ENCODE measurements at places on chromosomes 7 and 10.

- DNase-seq, result peak; percentile 33
Observed at GRCh38 chr10:132446661-132447445, 49.9 kb downstream of the PWWP2B start.

- DNase-seq, result peak; percentile 99
Observed at GRCh38 chr10:15787426-15787825, 67.7 kb upstream of the ITGA8 start.

DNA sequence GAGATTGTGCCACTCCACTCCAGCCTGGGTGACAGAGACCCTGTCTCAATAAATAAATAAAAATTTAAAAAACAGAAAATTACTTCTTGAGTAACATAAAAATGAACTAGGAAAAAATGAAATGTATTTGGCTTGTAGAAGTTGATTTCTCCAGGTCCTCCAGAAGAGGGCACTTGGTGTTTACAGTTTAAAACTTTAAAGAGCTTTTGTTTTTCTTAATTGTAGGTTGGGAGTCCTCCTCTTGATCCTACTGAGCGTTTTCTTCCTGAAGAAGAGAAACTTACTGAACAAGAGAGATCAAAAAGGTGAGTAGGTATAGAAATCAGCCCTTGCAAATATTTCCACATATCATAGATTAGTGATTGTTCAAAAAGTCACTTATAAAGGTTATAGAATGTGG, 16.2 kb downstream of the KIFBP start:
- peak; percentile 50 for DNase-seq

DNA sequence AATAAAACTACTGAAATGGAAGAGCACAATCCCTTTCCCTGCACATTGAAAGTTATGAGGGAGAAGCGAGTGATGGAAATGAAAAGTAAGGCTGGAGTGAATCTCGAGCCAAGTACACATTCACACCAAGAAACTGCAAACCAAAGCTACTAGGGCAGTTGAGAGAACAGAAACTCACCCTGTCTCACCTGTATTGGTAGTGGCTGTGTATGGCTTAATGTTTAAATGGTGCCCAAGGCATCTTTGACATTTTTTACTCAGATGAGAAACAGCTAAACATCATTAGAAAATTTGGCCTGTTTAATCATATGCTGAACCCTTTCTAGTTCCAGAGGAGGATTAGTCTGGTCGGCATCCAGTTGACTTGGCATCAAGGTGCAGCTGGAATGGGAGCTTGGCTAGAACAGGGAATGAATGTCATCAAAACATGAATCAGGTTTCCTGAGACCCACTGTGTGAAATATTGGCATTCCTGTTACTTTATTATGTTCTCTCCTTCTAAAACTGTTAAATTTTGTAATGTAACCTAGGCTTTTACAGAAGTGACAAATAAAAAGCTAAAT, 840.8 kb downstream of the GRM8 start:
- peak; percentile 48 for DNase-seq

DNA sequence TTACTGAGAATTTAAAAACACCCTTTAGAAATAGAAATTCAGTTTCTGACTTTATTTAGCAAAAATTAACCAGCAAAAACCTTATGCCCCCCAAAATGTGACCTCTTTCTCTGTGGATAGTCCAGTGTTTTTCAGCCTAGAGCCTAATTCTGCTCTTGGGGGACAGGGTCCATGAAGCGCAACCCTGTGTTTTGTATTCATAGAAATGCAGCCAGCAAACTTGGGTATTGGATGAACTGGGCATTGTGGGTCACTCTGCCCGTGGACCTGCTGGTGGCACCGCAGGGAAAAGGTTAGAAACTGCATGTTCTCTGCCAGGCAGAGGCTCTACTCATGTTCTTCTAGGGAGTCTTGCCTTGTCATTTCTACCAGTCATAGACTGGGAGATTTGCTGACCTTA, 787.4 kb upstream of the C7orf33 start:
- DNase-seq, result no peak

DNA sequence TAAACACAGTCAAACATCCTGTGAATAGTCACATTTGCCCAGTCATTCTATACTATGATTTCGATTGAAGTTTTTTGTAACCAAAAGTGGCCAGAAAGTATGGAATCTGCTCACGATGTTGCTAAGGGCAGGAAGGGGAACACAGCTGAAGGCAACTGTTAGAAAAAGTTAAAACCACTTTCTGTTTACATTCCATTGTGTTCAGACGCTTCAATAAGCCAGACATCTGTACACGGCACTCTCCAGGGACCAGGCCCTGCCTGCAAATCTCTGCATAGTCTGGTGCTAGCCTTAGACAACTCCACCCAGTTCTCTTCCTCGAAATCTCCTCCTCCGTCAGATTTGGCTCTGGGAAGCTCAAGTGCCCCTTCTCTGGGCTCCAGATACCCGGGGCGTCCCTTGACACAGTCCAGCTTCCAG, 17.1 kb upstream of the TMEM120A start:
- DNase-seq, result no peak

DNA sequence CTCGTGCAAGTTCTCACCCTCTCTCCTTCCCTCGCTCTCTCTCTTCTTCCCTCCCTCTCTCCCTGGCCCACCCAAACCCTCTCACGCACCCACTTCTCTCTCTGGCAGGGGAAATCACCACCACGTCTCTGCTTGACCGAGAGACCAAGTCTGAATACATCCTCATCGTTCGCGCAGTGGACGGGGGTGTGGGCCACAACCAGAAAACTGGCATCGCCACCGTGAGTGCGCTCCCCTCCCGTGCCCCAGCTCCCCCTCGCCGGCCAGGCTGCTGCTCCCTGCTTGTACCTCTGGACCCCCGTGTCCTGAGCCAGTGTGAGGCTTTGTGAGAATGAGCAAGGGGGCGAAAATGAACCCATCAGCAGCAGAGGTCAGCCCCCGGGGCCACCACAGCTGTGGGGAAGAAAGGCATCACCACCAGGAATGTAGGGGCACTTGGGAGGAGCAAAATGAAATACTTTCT, 25.5 kb downstream of the C10orf105 start:
- DNase-seq, result no peak

DNA sequence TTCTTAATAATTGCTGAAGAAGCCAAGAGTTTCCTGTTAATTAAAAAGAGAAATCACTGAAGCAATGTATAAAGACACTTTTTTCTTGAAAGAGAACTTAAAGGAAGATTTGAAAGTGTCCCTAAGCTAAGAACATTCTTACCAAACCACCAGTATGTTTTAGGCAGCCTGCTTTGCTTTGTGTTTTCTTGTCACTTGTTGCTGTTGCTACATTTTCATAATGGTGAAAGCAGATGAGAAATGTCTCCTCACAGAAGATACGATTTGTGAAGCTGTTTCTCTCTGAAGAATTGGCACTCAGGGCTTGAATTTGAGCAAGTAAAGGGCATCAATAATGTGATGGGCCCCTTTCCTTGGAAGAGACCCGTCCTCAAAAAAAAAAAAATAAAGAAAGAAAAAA, 30.9 kb downstream of the TCF7L2 start:
- no peak for DNase-seq

DNA sequence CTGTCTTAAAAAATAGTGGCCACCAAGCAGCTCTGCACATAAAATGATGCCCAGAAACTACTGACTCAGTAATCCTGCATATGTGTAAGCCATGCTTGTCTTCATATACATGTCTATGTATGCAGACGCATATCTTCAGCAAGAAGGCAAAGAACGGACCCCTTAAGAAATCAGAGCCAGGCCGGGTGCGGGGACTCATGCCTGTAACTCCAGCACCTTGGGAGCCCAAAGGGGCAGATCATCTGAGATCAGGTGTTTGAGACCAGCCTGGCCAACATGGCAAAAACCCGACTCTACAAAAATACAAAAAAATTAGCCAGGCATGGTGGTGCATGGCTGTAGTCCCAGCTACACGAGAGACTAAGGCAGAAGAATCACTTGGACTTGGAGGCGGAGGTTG, 295.0 kb downstream of the TCERG1L start:
- no peak for DNase-seq

- DNase-seq, result peak; percentile 31
Observed at GRCh38 chr7:99499371-99499720, 735 bp downstream of the ZNF394 start.

DNA sequence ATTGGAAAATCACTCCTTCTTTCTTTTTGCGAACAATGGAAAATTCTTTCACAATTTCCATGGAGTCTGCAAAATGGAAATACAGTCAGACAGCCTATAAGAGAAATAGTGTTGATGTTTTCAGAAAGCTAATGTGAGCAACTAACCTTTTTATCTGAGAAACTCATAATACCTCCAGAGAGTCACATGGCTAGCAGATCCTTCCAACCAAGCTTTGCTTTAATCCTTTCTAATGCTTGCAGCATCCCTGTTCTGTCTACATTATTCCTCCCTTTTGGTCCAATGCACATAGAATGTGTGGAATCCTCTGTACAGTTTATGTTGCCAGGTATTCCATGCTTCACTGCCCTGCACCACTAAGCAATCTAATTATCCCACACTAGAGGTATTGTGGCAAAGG, 717.5 kb upstream of the LRRN3 start:
- no peak for DNase-seq

GRCh38 chr10:101771380-101771779, 4.5 kb downstream of the FGF8 start:
- no peak for DNase-seq

DNA sequence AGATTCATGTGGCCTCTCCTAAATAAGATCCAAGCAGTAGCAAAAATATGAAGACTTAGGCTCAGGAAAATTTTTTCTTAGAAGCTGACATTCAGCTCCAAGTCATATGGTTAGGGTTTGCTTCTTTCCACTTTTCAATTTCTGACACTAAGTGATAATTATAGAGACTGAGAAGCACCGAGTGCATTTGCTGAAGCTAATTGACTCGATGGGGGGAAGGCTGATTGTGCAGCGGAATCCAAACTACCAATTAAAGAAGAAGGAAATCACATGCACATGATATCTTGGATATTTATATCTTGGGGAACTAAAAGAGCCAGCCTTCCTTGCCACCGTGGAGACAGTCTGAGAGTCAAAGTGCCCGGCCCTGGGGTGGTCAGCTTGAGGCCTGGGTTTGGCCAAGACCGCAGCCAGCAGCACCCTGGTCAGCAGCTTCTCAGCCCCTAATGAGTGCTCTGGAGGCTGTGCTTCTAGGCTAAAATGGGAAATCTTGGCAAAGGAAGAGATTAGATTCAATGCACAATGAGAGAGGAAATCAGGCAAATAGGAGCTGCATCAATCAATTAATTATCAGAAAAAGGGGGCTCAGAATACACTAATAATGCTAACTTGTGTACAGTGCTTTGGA, 589.3 kb downstream of the NRG3 start:
- DNase-seq, result no peak

GRCh38 chr7:117163101-117163500, 159.8 kb downstream of the WNT2 start:
- DNase-seq, result no peak

DNA sequence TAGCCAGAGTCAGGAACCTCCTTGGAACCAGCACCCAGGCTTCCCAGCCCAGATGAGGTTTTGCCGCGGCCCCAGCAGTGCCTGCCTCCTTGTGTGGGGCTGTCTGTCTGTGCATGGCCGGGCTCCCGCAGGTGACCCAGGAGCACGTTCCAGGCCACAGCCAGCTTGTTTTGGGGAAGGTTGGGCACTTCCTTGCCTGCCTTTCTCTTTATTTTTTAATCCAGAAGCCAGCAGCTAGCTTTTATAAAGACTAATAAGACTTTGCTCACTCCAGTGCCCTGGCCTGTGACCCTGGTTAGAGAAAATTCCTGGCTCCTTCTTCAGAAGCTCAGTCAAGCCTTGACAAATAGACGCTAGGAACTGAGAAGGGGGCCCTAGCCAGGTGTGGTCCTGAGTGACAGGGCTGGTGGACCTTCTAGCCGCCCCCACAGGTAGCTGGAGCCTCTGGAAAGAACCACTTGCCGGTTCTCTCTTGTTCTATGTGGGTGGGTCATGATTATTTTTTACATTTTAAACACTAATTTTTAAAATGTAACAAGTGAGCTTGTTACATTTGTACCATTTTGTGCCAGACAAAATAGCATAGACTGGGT, 837 bp downstream of the SLC29A3 start:
- no peak for DNase-seq

- no peak for DNase-seq
Observed at GRCh38 chr7:99037327-99037940, 106.5 kb downstream of the SMURF1 start.

- no peak for DNase-seq
Observed at GRCh38 chr10:49448924-49449323, 53.0 kb upstream of the DRGX start.

DNA sequence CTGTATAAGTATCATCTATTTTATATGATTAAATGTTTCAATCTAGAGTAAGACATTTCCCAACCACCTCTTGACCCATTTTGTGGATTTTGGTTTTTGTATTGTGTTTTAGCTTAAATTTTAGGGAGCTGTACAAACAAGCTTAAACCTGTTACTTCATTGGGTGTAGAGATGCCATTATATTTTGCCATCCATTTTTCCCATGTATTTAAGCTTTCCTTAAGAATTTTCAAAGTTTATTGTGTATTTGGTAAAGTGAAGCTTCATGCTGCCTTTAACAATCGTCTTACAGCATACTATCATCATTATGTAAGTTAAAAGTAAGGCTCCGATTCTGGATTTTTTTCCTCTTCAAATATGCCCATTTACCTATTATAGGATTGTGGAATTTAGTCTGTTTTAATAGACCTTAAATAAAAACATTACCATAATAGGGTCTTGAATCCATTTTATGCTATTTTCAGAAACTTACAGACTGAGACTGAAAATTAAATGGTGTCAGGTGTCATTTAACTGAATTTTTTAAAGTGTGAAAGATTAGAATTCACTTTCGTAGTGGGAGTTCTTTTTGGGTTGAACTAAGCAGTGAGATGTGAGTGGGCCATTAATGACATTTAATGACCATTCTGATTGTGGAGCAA, 2.2 kb downstream of the KMT2E start:
- no peak for DNase-seq

DNA sequence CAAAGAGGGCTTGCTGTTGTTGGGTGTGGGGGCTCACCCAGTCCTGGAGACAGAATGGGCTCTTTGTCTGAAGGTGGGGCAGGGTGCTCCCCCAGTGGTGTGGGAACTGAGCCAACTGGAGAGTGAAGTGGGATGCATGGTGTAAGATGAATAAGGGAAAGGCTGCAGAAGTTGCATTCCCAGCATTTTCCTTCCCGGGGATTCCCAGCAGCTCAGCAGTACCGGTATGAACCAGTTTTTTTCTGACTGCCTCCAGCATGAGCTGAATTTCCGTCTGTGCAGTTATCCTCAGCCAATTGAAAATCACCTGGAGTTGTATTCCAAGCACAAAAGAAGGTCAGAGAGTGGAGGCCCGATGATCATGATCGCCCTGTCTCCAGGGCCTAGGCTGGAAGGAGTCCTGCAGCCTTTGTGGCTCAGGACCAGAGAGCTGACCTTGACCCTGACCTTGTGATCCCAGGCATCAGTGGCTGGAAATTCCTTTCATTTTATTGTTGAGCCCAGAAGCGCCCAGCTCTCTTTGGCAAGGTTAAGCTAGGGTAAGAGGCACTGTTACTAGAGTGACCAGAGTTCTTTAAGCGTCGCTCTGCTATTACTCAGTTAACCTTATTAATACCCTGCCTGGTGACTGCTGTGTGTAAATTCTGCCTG, 33.4 kb downstream of the OGDH start:
- DNase-seq, result no peak

DNA sequence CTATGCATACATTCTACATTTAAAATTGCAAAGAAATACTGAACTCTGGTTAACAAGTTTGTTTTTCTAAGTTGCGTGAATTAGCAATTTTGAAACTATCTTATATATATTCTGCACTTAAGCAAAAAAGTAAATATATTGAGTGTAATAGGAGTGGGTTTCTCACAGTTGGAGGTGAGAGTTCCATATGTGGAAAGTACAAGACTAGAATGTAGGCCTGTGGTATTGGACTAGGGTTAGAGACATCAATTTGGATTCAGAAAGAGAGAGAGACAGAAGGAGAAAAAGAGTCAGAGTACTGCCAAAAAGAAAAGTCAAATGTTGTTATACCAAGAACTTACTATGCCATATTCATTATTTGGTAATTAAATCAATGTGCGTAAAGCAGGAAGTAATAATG, 47.3 kb upstream of the ITGB8 start:
- DNase-seq, result no peak

Measured in MM.1S (cell line).